ENCODE measurements at places on chromosomes 1 and 21.
A peak's percentile ranks its signal among the peaks of the same experiment; 100 is the strongest.

DNA sequence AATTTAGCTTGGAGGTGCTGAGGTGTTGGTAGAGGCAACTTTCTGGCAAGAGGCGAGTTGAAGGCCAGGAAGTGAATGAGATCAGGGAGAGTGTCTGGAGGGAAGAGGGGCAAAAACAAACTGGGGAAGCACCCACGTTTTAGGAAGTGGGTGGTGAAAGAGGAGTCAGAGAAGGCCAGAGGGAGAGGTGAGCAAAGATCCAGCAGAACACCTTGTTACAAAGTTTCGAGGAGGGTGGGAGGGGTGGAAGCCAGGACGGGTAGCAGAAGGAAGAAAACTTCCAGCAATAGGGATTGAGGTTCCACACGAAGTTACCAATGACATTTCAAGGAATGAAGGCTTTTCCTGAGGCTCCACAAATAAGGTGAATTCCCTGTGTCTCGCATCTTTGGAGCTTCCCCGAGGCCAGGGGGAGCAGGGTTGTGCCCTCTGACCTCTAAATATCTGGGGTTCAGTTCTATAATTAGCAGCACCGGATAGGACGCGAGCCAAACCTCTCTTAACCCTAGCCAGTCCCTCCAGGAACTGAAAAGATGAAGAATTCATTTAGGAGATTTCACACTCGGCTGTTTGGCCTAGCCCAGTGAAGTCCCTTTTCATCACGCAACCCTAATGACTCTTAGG is 578 bp upstream of the SESN2 start:
- no peak for ATAC-seq

- no peak for ATAC-seq
Measured at GRCh38 chr1:26887125-26887524, 3.0 kb downstream of the GPN2 start.

DNA sequence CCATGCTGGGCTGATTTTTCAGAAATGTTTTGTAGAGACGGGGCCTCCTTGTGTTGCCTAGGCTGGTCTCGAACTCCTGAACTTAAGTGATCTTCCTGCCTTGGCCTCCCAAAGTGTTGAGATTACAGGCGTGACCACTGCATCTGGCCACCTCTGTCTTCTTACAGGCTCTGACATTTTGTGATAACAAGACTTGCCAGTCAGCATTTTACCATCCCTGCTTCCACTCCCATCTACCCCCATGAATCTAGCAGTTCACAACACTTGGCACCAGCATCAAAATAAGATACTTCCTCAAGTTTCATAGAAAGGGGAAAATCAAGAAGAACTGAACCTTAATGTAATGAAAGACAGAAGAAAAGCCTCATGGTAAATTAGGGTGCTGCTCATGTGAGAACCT is 32.4 kb downstream of the SLC35F3 start:
- ATAC-seq, result no peak

- no peak for ATAC-seq
Measured at GRCh38 chr1:3863231-3863935, 6.1 kb downstream of the DFFB start.

DNA sequence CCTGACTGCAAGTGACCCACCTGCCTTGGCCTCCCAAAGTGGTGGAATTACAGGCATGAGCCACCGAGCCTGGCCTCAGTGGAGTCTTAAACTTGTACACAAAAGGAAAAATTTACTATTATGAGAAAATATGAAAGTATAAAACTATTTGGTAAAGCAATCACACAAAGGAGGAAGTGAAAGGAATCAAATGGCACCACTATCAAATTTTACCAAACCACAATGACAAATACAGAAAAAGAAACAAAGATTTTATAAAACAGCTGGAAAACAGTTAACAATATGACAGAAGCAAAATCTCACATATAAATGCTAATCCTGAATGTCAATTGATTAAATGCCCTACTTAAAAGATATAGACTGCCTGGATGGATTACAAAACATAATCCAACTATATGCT is 42.1 kb upstream of the NEGR1 start:
- ATAC-seq, result no peak

GRCh38 chr1:97427371-97427770 is 493.5 kb downstream of the DPYD start:
- ATAC-seq, result no peak

- ATAC-seq, result no peak
Measured at GRCh38 chr1:229226796-229227195, 44.1 kb upstream of the RAB4A start.

DNA sequence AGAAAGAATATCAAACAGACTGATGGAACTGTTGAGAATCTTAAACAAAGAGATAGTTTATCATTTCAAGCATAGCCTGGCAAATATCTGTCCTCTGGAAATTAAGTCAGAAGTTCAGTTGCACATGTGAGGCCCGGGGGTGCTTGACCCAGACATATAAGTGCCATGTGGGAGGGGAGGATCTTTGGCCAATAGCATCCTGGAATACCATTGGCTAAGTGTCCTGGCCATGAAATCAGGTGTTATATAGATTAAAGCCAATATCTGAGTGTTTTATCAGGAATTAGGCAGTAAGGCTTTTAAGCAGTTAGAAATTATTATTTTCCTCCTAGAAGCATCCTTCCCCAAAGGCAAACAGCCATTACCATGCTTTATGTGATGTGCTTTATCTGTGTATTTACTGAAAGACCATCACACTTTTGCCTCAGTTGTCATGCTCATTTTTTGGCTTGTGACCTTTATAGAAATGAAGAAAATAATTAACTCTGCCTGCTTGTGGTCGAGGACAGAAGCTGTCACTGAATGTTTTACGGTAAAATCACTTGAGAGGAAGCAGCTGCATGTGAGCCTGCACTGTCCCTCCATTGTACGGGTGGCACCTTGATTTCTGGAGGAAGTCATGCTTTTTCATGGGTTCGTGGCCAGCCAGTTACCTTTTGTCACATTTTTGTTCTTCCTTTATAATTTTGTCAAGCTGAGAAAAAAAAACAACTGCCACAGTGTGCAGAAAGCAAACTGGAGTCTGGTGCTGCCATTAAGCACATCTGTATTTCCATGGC is 259.9 kb upstream of the FMN2 start:
- ATAC-seq, result no peak

GRCh38 chr1:92419642-92420041 is 67.1 kb downstream of the GFI1 start:
- ATAC-seq, result no peak

- peak; percentile 2 for ATAC-seq
Measured at GRCh38 chr1:100539836-100540536, 2.0 kb downstream of the GPR88 start.

DNA sequence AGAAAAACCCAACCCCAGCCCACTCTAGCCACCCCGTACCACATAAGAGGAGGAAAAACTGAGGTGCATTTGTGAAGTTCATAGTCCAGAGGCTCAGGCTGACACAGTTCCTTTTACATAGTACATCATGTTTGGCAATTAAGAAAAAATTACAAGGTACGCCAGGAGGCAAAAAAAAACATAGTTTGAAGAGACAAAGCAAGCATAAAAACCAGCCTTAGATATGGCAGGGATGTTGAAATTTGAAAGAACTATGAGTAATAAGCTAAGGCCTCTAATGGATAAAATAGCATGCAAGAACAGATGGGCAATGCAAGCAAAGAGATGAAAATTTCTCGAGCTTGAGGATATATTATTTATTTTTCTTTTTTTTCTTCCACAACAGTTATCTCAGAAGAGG is 31.9 kb downstream of the MIXL1 start:
- no peak for ATAC-seq

DNA sequence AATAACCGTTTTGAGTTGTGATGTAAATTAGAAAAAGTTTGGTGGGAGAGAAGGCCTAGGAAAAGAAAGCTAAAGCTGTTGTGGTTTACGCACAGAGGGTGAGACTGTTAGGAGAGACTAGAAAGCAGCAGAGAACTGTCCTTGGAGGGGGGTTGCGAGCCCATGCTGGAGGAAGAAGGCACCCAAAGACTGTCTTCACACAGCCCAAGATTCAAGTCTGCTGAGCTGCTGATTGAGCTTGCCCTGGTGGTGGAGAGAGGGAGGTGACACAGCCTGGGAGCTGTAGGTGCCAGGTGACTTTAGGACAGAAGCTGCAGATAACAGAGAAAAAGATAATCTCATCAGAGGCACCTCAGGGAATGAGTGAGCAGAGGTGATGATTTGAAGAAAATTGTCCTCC is 18.3 kb upstream of the TLR5 start:
- no peak for ATAC-seq

- no peak for ATAC-seq
Measured at GRCh38 chr1:175390081-175390481, 197.5 kb upstream of the KIAA0040 start.

GRCh38 chr1:17976854-17977253 is 130.7 kb upstream of the IGSF21 start:
- no peak for ATAC-seq

- no peak for ATAC-seq
Measured at GRCh38 chr1:204960306-204961125, 82.5 kb upstream of the CNTN2 start.

DNA sequence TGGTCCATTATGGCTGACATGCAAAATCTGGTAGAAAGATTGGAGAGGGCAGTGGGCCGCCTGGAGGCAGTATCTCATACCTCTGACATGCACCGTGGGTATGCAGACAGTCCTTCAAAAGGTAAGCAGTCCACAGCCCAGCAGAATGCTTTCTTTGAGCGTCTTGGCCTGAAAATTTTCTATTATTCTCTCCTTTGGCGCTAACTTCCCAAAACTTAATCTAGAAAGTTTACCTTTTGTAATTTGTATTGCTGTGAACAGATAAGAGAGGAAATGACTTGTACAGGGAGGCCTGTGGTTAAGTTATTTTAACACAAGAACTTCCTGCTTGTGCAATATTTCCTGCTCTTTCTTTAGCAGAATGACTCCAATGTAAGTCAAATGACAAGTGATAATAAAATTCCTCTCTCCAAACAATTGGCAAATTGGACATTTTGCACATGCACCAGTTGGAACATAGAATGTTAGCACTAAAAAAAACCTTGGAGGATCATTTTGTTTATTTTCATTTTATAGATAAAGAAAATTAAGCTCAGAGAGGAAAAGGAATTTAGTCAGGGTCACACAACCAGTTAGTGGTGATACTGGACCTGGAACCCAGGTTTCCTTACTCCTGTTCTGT is 18.9 kb downstream of the CAP1 start:
- ATAC-seq, result peak; percentile 58

DNA sequence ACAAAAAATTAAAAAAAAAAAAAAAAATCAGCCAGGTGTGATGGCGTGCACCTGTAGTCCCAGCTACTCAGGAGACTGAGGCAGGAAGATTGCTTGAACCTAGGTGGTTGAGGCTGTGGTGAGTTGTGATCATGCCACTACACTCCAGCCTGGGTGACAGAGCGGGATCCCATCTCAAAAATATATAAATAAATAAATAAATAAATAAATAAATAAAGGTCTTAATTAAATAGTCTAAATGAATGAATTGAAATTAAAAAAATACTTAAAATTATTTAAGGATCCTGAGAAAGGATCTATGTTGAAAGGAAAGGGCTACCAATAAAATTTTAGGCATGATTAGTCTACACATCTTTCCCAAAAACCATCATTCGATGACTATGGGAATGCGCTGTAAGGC is 67.4 kb upstream of the HP1BP3 start:
- ATAC-seq, result no peak

DNA sequence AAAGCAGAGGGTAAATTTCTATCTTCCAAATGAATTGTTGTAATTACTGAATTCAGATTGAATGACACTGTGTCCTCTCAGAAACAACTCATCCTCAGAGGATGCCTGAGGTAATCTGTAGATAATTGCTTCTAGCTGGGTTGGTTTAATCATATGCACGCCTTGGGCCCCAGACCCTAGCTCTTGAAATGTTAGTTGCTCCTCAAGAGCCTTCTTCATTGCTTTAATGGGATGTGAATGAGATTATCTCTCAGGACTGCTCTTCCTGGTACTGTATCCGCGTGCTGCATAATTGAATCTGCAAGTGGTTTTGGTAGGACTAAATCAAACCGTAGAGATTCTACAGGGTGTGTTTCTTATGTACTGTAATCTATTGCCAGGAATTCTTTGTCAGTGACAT is 569.3 kb upstream of the NEGR1 start:
- ATAC-seq, result no peak

GRCh38 chr21:25733859-25734653 is 648 bp downstream of the ATP5PF start:
- ATAC-seq, result peak; percentile 16

- no peak for ATAC-seq
Measured at GRCh38 chr1:20551945-20552727, at the start of gene FAM43B. FAM43B (plus strand) TSS chr1:20552573; CDS start chr1:20552974, 401 bp downstream.

GRCh38 chr1:202888221-202888530 is 773 bp downstream of the RABIF start:
- no peak for ATAC-seq

DNA sequence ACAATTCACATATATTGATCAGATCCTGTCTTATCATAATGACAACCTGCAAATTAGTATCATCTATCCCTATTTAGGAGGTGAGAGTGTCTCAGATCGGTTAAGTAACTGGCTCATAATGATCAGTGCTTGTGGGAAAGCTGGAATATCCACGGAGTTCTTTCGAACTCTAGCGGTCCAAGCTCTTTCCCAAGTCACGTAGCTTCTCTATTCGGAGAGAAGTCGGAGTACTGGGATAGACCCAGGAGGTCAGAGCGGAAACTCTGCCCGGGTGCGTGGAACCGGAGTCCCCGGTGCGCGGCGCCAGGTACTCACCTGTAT is 339 bp downstream of the PTGS2 start:
- no peak for ATAC-seq

DNA sequence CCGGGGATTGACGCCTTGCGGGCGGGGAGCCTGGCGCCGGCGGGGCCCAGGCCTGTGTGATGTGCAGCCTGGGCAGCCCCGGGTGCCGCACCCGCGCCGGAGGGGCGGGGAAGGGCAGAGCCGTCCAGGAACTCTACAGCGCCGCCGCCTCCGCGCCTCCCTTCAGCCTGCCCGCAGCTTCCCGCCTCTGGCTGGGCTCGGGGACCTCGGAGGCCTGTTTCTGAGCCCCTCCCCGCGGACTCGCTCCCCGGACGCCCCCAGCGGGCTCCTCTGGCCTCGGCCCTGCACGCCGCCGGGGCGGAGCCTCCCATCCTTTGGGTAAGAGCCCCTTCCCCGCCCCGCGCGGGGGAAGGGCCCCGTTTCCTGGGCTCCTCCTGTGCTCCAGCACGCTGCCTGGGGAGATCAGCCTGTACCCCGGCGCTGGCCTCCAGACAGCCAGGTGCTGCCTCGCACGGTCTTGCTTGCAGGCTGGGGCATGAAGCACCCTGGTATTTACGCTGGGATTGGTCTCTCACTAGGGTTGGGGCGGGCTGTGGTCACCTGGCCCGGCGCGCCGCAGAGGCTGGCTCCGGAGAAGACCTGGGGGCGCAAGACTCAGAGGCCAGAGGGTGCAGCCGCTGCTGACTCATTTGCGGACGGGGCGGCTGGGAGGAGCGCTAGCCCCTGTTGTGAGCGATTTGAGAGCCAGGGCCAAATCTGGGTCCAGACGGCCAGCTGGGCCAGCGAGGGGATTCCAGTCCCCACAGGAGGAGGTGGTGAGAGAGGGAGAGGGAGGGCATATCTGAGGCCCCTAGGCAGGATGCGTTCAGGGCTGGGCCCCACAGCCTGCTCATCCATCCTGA is 5.7 kb upstream of the ACOT11 start:
- peak; percentile 64 for ATAC-seq

Data from stimulated activated memory B cell treated with anti-CD40 and anti-IgM and Interleukin-4, amounts not matched to agents 10 μg/mL and 1 μg/mL and 100 μg/mL, for 72 hours (primary cell).